Suppressor macrophage treated with lipopolysaccharide for 4 hours (primary cell): ENCODE measurements at places on chromosomes 1 and 21.
A peak's percentile ranks its signal among the peaks of the same experiment; 100 is the strongest.

DNA sequence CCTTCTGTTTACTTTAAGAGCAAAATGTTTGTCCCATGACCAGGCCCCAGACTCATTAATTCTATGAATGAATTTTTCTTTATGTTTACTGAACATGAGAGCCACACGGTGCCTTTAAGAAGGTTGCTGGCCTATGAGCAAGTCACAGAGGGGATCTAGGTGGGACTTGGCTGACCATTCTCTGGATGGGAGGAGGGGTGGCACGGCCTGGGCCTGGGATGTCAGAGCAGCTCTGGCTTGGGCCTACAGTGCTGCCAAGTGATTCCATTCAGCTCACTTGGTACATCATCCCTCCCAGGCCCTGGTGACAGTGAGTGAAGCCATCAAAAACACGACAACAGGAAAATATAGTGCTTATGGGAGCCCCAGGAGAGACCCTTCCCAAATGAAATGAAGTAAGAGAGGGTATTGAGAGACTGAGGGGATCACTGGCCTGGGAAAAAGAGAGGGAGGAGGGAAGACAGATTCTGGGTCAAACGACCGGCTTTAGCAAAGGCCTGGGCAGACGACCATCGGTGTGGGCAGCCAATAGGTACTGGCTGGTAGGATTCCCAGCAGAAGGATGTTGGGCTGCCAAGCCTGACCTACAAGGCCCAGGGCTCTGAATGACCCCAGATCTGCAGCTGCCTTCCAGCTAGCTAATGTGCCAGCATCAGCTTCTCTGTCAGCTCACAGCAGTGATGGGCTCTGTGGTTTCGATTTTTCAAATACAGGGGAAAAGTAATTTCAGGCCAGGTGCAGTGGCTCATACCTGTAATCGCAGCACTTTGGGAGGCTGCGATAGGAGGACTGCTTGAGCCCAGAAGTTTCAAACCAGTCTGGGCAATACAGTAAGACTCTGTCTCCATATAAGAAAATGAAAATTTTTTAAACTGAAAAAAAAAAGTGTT is 3.3 kb downstream of the TMEM53 start:
- DNase-seq, result no peak

- no peak for DNase-seq
Observed at GRCh38 chr1:192966073-192966472, 93.1 kb downstream of the UCHL5 start.

- DNase-seq, result no peak
Observed at GRCh38 chr1:211703812-211704537, 28.6 kb upstream of the NEK2 start.

GRCh38 chr1:52343979-52344378 is 22.0 kb downstream of the CC2D1B start:
- peak; percentile 12 for DNase-seq

GRCh38 chr1:2134266-2134620 is 60.3 kb downstream of the FAAP20 start:
- DNase-seq, result no peak

DNA sequence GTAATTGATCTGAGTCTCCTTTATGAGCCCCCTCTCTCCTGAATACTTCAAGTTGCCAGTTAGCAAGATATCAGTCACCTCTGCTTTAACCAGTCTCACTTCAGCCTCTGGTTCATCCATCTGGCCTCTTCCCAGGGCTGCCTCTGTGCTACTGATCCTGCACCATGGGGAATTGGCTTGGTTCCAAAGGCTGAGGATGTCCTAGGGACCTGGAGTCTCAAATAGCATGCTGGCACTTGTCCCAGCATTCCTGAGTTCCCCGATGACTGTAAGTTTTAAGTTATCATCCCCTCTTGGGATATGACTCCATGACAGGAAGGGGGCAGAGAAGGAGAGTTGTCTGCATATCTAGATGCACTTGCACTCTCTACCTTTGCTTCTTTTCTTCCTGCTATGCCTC is 252.0 kb downstream of the PTBP2 start:
- no peak for DNase-seq

DNA sequence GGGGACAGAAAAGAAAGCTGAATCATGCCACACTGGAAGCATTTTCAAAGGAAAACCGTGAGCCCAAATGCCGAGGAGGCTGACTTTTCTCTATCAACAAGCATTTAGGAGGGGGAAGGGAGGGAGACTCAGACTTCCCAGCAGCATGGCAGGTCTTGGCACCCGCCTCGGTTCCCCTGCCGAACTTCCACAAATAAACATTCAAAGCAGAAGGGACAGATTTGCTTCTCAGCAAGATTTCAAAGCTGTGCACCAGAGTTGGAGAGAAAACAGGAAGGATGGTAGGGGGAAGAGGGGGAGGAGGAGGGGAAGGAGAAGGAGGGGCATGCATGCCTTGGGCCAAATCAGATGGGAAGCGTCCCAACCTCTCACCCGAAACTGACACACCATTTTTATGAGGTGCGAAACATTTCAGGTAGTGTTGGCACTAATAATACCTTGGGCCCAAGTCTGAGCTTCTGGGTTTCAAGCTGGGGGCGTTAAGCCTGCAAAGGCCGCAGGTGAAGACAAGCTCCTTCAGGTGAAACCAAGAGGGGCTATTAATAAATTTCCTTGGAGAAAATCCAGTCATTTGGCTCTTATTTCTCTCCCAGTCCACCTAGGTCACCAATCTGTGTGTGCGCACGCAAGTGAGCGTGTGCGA is 26.4 kb downstream of the ABCA4 start:
- DNase-seq, result peak; percentile 62

- DNase-seq, result no peak
Observed at GRCh38 chr1:62905309-62905708, 121.4 kb downstream of the ATG4C start.

- DNase-seq, result no peak
Observed at GRCh38 chr1:208329300-208329699, 85.1 kb upstream of the PLXNA2 start.

DNA sequence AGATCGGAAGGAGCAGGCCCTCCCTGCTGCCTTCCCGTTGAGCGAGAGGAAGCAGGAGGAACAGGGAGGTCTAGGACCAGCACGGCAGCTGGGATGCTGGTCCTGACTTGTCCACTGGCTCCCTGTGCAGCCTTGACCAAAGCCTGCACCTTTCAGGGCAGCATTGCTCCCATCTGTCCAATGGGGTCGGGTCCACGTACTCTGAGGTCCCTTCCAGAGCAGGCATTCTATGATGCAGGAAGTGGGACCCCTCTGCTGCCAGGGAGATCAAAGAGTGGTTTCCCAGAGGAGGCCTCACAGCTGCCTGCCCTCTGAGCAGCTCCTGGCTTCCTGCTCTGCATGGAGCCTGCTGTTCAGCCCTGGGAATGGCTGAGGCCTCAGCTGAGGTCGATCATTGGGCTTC is 21.7 kb upstream of the ZNF362 start:
- DNase-seq, result no peak

DNA sequence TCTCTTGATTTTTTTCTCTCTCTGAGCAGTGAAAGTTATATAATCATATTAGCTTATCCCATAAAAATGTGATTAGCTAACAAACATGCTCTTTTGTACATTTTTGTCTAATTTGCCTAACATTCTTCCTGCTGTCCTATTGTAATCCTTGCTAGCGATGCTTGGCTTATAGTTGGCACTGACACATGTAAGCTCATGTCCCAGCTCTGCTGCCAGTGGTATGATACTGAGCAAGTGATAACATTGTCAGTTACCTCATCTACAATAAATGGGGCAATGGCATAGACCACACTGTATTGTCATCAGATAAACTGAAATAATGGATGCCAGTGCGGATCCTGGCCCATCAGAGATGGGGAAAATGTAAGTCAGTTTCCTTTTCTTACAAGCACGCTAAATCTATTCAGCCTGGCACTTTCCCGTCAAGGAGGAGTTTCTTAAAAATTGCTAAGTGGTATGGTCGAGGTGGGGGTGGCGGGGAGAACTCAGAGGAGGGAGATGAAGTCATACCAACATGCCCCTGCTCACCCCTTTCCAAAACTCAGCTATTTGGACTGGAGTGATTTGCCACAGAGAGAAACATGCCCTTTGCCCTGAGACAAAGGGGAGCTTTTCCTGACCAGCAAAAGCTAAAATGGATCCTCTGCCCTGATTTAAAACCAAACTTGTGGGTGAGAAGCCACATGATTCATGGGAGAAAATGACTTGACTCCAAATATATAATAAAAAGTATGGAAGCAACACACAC is 1.3 kb downstream of the FYB2 start:
- DNase-seq, result no peak

DNA sequence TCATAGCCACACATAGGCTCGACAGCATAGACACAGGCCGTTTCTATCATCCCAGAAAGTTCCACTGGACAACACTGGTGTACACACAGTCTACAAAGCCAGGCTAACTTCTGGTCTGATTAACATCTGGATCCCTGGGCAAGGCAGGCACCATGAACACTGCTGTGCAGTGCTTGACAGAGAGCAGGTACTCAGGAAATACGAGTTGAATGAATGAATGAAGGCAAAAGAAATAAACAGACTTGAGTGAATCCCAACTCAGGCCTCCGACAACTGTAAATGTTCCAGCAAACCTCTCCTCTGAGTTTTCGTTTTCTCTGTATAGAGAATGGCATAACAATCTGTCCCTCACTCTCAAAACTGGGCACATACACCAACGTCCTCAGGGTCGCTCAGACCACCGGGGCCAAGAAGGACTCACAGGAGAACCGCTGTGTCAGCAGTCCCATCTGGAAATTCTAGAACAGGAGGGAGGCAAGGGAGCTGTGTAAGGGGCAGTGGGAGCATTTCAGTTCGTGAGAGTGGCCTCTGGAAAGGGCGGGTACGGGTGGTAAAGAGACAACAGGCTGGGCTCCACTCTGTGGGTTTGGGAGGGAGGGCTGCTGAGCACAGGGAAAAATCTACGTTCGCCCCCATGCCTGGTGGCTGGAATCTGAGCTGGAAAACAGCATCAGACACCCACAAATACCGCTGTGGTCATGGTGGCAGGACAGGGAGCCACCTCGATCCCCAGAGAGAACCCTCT is 15.1 kb upstream of the ECE1 start:
- no peak for DNase-seq

DNA sequence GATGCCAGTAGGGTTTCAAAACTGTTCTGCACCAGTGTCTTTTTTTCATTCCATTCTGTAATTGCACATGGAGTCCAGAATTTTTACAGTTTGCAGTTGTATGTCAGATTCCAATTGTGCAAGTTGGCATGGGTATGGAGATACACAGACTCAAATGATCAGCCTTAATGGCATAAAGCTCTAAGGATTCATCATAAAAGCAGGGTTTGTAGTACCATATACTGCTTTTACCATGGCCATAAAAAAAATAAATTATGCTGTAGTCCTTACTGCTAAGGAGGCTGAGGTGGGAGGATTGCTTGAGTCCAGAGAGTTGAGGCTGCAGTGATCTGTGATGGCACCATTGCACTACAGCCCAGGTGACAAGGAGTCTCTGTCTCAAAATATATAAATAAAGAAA is 10.3 kb downstream of the MTARC1 start:
- DNase-seq, result no peak

- no peak for DNase-seq
Observed at GRCh38 chr21:45266518-45267389, 20.9 kb downstream of the POFUT2 start.

- no peak for DNase-seq
Observed at GRCh38 chr1:159987186-159987585, 33.1 kb upstream of the SLAMF9 start.

DNA sequence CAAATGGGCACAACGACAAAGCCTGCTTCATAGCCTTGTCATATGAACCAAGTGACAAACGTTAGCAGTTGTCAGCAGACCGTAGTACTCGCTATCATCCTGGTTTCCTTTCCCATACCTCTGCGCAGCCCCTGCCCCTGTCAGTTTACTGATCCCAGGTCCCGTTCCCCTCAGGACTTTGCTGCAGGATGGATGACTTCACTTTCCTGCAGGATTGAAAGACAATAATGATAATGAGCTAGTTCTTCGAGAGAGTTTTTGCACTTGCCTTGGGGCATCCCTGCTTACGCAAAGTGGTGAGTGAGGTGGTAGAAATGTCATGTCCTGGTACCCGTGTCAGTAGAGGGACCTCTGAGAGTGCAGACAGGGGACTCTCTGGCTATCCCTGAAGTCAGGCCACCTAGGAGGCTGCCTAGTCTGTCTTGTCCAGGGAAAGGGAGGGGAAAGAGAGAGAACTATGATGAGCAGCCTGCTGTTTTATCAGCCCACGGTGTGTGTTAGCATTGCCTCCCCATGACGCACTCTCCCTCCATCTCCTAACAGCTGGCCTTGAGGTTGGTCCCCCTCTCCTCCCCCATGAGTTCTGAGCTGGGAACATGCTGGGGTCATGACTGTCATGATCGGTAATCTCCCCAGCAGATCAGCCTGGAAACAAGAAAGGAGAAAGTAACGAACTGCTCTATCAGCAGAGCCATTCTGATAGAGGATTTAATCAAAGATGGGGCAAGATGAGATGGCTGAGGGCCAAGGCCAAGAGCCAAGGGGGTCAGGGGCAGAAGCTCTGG is 53.7 kb downstream of the ELK4 start:
- no peak for DNase-seq

DNA sequence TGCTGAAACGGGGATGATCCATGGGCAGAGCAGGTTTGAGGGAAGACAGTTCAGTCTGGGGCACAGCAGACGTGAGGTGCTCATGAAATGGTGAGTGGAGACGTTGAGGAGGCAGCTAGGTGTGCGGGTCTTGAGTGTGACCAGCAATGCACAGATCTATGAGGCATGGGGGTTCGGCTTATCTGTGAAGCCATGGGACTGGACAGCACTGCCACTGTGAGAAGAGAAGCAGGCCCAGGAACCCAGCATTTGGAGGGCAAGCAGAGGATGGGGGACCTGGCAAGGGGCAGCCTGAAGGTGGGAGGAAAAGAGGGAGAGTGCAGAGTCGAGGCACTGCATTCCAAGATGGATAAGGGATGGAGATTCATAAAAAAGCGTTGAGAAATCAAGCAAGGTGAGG is 8.0 kb downstream of the CSF1 start:
- DNase-seq, result no peak

- DNase-seq, result no peak
Observed at GRCh38 chr1:99270646-99271045, 6.4 kb downstream of the PLPPR4 start.

DNA sequence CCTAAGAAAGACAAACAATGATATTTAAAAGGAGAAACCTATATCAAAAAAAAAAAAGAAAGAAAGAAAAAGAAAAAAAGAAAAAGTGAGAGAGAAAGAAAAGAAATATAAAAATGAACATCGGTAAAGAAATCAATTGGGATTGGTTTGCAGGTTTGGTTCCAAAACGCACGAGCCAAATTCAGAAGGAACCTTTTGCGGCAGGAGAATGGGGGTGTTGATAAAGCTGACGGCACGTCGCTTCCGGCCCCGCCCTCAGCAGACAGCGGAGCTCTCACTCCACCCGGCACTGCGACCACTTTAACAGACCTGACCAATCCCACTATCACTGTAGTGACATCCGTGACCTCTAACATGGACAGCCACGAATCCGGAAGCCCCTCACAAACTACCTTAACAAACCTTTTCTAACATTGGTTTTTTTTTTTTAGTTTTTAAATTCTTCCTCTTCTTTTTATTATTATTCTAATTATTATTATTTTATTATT is 11.7 kb downstream of the LHX9 start:
- no peak for DNase-seq

- no peak for DNase-seq
Observed at GRCh38 chr1:107899655-107900054, 65.3 kb downstream of the VAV3 start.
